ENCODE measurements at places on chromosomes 4 and X.

DNA sequence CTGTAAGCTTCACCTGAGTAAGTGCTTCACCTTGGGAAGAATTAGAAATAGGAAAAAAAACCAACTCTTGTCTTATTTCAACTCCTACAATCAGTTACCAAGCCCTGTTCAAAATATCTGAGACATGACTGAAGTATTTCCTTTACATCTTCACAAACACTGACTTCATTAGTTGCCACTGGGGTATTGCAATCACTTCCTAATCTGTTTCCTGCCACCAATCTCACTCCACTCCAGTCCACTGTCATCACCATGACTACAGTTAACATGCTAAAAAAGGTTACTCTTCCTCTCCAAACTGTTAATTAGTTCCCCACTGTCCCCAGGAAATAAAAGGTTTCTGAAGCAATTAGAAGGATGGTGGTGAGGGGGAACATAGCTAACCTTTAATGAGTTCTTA, 3.3 kb upstream of the SUPT20HL1 start:
- DNase-seq = no peak

GRCh38 chr4:79528241-79528706, 120.2 kb upstream of the GK2 start:
- DNase-seq = no peak

- DNase-seq = no peak
These were observed 44.6 kb upstream of the LINC00632 start for GRCh38 chrX:140664939-140665338.

DNA sequence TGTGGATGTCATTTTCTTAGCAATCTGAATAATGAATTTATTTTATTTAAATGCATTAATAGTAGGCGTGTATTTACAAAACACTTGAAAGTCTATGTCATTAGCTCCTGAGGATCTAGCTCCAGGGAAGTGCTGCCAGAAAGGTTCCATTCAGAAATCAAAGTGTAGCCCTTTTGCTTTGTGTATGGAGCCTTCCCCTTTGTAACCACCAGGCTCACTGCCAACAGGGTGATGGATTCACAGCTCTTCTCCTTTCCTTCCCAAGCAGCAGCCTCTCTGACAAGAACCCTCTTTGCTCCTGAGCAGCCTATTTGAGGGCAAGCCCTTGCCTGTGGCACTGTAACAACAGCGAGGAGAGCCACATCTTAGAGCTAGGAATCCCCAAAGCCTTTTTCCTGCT, 286.0 kb upstream of the RASGEF1B start:
- DNase-seq = no peak

- no peak for DNase-seq
These were observed 138.3 kb upstream of the PUDP start for GRCh38 chrX:7286168-7286837.

GRCh38 chrX:119871245-119871598, 311 bp downstream of the RNF113A start:
- no peak for DNase-seq

DNA sequence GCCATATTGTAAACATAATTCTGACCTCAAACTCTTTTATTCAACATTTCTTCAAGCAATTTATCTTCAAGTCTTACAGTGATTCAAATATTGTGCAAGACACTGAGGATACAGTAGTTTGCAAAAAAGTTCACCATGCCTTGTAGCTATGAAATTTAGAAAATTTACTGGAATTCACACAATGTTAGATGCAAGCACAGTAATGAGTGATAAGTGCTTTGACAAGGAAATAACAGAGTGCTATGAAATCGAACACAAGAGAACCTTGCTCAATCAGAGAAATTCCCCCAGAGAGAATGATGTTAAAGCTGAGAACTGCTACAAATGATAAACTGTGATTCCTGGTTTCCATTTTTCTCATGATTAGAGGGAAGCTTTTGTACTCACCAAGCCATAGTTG, 952.9 kb downstream of the FAT4 start:
- DNase-seq = peak; percentile 46

GRCh38 chr4:185341377-185341776, 54.3 kb downstream of the LRP2BP start:
- no peak for DNase-seq
